ENCODE measurements at places on chromosomes 12 and 14.

DNA sequence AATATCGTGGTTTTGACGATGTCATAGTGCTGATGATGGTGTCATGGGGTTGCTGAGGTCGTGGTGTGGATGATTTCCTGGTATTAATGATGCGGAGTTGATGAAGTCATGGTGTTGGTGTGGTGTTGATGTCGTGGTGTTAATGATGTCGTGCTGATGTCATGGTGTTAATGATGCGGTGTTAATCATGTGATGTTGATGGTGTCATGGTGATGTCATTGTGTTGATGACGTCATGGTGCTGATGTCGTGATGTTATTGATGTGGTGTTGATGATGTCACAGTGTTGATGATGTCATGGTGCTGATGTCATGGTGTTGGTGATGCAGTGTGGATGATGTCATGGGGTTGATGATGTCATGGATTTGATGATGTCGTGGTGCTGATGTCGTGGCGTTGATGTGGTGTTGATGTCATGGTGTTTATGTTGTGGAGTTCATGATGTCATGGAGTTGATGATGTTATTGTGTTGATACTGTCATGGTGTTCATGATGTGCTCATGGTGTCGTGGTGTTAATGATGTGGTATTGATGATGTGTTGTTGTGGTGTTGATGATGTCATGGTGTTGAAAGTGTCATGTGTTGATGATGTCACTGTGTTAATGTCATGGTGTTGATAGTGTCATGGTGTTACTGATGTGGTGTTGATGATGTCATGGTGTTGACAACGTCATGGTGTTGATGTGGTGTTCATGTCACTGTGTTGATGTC lies 48.5 kb upstream of the RIMBP2 start:
- DNase-seq, result no peak

- no peak for DNase-seq
Observed at GRCh38 chr14:53330441-53330840, 177.3 kb upstream of the DDHD1 start.

GRCh38 chr12:101491329-101491728 lies 16.2 kb downstream of the SPIC start:
- DNase-seq, result no peak

- DNase-seq, result no peak
Observed at GRCh38 chr12:92297405-92297804, 151.8 kb upstream of the BTG1 start.

DNA sequence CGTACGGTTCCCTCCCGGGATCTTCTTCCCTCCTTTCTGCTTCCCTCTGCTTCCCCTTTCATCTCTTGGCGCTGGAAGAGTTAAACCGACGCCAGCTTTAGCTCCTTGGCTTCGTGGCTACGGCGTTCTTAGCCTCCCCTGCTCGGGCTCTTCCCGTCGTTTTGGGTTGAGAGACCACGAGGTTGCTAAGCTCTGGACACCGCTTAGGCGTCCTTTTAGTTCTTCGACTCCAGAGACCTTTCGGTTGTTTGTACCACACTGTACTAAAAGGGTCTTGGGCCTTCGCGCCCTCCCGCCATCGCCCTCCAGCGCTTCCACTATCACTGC lies 545 bp downstream of the CPSF2 start:
- no peak for DNase-seq

DNA sequence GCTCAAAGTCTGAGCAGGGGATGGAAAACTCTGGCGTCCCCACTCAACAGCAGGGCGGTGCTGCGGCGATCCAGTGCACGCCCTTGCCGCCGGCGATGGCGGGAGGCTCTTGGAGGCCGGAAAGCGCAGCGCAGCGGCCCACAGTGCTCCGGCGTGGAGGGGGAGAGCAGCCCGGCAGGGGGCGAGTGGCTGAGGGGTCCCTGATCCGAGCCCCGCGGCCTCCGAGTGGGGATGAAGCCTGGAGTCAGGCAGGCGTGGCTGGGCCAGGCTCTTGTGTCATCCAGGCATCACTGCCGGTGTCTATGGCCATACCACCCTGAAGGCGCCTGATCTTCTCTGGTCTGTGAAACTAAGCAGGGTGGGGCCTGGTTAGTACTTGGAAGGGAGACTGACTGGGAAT lies 183.1 kb downstream of the ALG10 start:
- no peak for DNase-seq

- DNase-seq, result no peak
Observed at GRCh38 chr14:65330416-65330815, 82.1 kb upstream of the FUT8 start.

DNA sequence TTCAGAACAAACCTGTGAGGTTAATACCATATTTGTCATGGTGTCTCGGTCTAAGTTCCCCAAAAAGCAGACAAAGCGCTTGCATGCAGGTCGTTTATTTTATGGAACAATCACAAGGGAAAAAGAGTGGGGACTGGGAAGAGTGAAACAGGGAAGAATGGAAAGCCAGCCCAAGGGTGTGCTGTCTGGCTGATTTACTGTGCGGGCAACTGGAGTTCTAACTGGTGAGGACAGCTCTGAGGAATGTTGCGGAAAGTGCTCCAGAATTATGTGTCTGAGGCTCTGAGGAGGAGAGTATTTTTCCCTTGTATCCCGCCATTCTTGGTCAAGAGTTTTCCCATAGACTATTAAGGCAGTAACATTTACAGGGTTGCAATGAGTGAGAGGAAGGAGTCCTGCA lies 465.4 kb downstream of the RMST start:
- DNase-seq, result no peak

GRCh38 chr12:101356794-101357193 lies 50.8 kb downstream of the ARL1 start:
- DNase-seq, result no peak

- no peak for DNase-seq
Observed at GRCh38 chr12:102461501-102461900, 18.9 kb downstream of the IGF1 start.

- no peak for DNase-seq
Observed at GRCh38 chr12:108916336-108916735, 36.4 kb downstream of the DAO start.

- peak; percentile 64 for DNase-seq
Observed at GRCh38 chr12:75481013-75481705, 604 bp downstream of the GLIPR1 start.

Measured in naive B cell (primary cell).